ENCODE measurements at places on chromosomes 3 and 15. TPM values are rescaled to one million over a fixed set of nuclear protein-coding genes. Genes with fewer than 3 reads are reported as not detected.

Gene TYRO3
- total RNA-seq, result 39.4 TPM

Gene CDHR4
- 0.89 TPM for total RNA-seq

Gene SRGAP3
- 21.8 TPM for total RNA-seq

Gene NAALADL2
- 10.5 TPM for total RNA-seq

DNA sequence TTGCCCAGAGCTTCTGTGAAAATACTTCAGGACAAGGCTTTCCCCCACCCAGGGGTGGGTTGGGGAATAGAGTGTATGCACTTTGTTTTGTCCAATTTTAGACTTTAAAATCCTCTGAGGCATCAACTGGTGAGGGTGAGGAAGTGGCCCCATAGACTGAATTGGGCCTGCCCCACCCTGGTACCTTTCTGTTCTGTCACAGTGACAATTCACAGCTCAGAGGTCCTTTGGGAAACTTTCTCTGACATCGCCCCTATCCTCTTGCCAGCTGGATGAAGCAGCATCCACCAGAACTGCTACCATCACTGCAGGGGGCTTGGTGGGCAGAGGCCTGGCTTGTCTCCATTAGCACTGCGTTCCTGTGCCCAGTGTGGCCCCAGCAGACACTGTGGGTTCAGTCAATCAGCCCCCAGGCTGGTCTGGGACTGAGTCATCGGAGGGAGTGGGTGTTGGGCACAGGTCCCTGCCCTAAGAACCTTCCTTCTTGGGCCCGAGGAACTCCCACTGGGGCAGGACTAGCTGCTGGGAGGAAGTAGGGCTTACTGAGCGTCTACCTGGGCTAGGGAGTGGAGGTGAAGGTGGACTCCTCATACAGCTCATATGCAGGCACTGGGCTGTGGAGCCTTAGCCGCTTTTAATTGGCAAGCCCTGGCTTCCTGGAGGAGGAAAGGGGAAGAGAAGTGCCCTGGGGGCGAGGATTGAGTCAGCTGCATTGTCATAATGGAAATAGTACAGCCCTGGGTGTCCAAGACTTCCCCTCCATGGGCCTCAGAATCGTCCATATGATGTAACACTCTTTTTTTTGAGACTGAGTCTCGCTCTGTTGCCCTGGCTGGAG is 1.5 kb upstream of the PPM1M start:
- peak; percentile 79 for DNase-seq

All from suprapubic skin (tissue), 4 donors.